ENCODE measurements at places on chromosomes 3 and 15.

GRCh38 chr3:108661699-108662098 lies 72.2 kb downstream of the DZIP3 start:
- no peak for DNase-seq

DNA sequence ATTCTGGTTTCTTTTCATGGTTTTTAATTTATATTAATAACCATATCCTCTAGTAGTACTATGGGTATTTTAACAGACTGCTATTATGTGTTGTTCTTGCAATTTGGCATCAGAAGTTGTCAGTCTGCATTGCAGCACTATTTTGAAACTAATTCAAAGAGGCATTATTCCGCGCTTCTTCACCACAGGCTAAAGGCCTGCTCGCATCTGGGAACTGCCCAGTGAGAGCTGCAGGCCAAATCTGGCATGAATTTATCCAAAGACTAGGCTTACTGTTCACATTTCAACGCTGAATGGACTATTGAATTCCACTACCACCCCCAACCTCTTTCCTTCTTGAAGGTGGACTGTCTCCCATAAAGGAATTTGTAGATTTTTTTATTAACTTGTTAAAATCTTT lies 310.4 kb upstream of the NR2F2 start:
- no peak for DNase-seq

DNA sequence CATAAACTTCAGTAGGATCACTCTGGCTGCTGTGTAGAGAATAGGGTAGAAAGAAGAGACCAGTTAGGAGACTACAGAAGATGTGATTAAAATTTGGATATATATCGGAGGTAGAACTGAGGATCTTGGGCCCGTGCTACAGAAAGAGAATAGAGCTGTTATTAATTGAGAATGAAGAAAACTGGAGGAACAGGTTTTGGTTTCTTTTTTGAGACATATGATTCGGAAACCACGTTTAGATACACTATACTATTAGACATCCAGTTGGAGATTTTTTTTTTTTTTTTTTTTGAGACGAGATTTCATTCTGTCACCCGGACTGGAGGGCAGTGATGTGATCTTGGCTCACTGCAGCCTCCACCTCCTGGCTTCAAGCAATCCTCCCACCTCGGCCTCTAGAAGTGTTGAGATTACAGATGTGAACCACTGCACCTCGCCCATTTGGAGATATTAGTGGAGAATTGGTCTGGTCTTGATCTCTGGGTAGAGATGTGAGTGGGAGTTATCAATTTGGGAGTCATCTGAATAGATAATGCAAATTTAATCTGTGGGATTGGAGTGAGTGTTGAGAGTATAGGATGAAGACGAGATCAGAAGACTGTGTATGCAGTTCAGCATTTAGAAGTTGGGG lies 50.9 kb downstream of the TCF12 start:
- DNase-seq = no peak

GRCh38 chr3:31105438-31106077 lies 211.1 kb upstream of the GADL1 start:
- DNase-seq = no peak

GRCh38 chr3:37824954-37825328 lies 36.7 kb upstream of the CTDSPL start:
- no peak for DNase-seq

- no peak for DNase-seq
Observed at GRCh38 chr3:152076148-152076547, 192.6 kb upstream of the MBNL1 start.

DNA sequence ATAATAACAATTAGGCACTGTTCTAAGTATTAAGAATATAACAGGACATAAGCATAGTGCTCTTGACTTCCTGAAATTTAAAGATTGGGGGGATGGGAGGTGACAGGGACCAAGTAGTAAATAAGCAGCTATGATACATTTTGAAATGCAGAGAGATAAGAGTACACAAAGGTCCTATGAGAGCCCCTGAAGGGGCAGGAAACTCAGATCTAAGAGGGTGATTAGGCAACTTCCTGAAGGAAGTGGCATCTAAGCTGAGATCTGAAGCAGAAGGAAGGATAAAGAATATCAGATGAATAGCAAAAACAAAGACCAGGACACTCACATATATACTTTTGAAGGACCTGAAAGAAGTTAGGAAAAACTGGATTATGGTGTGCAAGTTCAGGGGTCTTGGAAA lies 415.2 kb upstream of the FRG2C start:
- no peak for DNase-seq

GRCh38 chr15:80495401-80495942 lies 91.3 kb downstream of the ARNT2 start:
- DNase-seq = no peak

GRCh38 chr3:186915806-186916796 lies 14.2 kb upstream of the ST6GAL1 start:
- DNase-seq = no peak

DNA sequence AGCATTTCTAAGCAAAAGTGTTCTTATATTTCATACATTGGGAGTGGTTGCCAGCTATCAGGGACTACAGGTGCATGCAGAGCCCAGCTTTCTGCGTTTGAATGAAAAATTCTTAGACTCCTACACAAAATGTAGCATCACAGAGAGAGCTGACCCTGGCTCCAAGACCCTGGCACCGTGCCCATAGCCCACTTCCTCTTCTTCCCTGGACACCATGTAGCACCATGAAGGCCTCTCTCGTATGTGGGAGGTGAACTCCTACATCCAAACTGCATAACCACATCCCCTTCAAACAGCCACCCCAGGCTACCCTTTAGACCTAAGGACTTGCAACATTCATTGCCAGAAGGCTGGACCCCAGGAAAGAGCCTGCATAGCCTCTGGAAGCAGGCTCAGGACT lies 35.8 kb upstream of the ATOSA start:
- no peak for DNase-seq

DNA sequence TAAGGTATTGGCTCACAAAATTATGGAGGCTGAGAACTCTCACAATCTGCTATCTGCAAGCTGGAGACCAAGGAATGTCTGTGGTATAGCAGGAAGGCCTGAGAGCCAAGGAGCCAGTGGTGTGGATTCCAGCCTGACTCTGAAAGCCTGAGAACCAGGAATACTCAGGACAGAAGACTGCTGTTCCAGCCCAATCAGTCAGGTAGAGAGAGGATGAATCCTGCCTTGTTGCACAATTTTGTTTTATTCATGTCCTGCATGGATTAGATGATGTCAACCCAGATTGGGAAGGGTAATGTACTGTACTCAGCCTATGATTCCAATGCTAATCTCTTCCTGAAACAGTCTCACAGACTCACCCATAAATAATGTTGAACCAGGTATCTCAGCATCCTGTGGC lies 312.4 kb upstream of the KCNMB2 start:
- DNase-seq = no peak

GRCh38 chr3:79018671-79019136 lies 749.1 kb downstream of the ROBO1 start:
- no peak for DNase-seq

DNA sequence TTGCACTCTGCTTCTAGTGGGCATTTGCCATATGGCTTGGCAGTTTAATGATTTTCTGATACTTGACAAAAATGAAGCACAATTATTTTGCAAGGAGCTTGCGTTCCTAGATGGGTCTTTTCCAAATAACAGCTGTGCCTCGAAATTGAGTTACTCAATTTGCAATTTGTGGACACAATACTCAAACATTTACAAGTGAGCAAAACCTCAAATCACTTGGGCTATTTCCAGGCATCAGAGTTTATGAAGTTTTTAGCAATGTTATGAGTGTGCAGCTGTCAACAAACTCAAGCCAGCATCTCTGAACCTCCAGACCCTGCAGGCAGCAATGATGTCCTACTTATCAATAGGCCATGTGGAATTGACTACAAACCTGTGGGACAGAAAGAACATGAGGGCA lies 41.3 kb downstream of the NMNAT3 start:
- no peak for DNase-seq

DNA sequence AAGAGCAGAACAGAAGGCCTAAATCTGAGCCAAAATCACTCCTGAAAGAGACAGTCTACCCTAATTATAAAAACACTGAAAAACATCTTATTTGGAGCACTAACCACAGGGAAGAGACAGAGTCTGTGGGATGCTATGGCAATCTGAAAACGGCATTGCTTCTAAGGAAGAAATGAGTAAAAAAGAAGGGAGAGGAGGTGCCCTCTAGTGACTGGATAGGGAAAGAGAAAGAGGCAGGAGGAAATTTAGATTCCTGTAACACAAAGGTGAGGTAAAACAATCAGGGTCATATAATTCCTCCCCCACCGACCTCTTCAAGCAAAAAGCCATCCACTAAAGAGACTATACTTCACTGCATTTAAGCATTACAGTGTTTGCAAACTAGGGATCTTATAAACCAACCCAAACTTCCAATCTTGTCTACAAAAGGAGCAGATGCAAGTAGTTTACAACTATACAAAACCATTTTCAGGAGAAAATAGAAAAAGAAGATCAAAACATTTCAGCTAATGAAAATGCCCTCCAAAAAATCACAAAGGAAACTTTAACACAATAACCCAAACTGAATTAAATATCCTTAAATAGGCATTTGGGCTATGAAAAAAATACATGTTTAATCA lies 32.6 kb downstream of the HACD2 start:
- DNase-seq = no peak
